Ovary (tissue), 10 donors: ENCODE measurements at places on chromosomes 3 and 15.

DNA sequence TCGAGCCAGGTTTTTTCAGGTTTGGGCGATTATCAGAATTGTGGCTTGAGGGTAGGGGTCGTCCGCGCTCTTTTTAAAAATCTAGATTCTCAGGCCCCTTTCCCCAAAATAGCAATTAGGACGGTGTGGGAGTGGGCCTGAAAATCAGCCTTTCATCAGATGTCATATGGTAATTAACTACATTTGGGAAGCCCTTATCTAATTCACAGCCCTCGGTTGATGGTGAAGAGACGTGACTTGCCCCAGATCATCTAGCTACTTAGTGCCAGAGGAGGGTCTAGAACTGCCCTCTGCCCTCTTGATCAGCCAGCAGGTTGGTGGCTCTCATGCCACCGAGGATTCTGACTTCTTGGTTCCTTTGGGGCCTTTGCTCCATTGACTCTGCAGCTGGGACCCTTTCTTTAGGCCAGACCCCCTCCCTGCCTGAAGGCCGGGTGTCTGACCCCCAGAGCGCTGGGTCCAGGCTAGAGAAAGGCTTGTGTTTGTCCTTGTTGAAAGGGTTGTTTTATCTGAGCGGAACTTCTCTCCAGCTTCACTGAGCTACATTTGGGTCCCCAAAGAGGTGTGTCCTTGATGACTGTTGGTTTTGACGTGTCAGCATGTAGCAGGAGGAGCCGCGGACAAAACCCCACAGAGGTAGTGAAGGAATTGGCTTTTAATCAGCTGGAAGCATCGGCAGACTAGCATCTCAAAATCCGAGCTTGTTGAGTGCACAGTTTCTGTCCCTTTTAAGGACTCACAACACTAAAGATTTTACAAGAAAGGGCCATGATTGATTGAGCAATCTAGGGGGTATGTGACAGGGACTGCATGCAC lies 857 bp downstream of the AEN start:
- DNase-seq = no peak

- DNase-seq = no peak
These were observed 209.6 kb upstream of the PLSCR5 start for GRCh38 chr3:146814601-146815315.

- no peak for DNase-seq
These were observed 33.7 kb downstream of the ZBTB11 start for GRCh38 chr3:101643009-101643844.

- no peak for DNase-seq
These were observed 24.7 kb upstream of the BSN start for GRCh38 chr3:49529567-49529966.

- DNase-seq = no peak
These were observed 1187.6 kb downstream of the SI start for GRCh38 chr3:163890661-163891060.

DNA sequence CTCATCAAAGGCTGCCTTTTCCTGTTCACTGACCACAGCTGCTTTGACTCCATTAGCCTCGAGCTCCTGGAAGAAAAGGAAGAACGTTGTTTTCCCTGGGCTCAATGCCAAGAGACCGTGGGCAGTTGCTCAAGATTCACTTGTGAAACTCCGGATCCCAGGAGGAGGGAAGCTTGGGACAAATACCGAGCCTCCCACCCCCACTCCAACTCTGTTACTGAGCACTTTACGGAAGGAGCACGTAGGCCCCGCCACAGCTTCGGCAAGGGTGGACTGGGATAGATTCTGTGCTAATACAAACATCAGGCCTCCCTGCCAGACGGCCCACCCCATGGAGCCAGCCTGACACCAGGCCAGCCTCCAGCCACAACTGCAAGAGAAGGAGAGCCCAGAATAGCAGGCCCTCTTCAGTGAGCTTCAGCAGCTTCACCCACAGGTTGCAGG lies 10.8 kb upstream of the FANCD2 start:
- peak; percentile 95 for DNase-seq

GRCh38 chr15:73948982-73949381 lies 22.7 kb downstream of the LOXL1 start:
- DNase-seq = no peak

DNA sequence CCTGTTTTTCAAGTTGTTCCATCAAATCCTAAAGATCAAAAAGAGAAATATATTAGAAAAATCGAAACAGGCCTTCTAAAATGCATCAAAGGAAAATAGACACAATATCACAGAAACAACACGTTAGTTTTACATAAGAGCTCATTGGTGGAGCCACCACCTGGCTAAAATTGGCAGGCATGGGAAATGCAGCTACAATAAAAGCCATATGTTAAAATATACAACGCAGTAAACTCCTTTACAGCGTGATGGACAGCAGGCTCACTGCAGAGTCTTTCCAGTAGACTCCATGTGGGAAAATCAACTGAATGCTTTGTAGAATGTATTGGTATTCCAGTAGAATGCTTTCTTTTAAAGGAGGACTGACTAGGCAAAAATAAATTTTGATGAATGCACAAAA lies 40.9 kb upstream of the MYO5C start:
- no peak for DNase-seq
